SW480 (cell line): ENCODE measurements at places on chromosomes 6 and 20.

GRCh38 chr20:20897145-20897544 is 184.7 kb upstream of the RALGAPA2 start:
- DNase-seq = no peak

DNA sequence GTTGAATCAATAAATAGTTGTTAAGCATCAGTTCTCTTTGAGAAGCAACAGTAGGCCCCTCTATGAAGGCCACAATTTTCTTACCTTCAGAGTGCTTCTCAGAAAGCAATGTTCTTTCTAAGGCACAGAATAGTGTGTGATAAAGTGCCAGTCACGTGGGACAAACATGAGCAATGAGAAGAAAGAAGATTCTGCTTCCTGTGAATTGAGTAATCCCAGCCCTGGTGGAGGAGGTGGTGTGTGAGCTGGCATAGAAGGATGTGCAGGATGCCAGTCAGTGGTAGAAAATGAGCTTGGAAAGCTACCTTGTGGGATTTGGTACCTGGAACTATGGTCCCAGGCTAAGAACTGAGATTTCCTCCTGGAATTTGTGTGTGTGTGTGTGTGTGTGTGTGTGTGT is 21.7 kb downstream of the KIZ start:
- no peak for DNase-seq

- DNase-seq = no peak
Measured at GRCh38 chr6:25844518-25844917, 12.7 kb upstream of the SLC17A1 start.

- no peak for DNase-seq
Measured at GRCh38 chr6:22413681-22414311, 117.0 kb upstream of the PRL start.

- DNase-seq = no peak
Measured at GRCh38 chr6:121187833-121188200, 146.5 kb downstream of the TBC1D32 start.

GRCh38 chr20:50868509-50869495 is 62.4 kb downstream of the ADNP start:
- DNase-seq = no peak

- DNase-seq = no peak
Measured at GRCh38 chr6:12066297-12066696, 54.2 kb downstream of the HIVEP1 start.

GRCh38 chr20:56513161-56514150 is 11.1 kb upstream of the FAM209A start:
- DNase-seq = no peak

- no peak for DNase-seq
Measured at GRCh38 chr20:4962241-4962855, 39.0 kb downstream of the SLC23A2 start.

DNA sequence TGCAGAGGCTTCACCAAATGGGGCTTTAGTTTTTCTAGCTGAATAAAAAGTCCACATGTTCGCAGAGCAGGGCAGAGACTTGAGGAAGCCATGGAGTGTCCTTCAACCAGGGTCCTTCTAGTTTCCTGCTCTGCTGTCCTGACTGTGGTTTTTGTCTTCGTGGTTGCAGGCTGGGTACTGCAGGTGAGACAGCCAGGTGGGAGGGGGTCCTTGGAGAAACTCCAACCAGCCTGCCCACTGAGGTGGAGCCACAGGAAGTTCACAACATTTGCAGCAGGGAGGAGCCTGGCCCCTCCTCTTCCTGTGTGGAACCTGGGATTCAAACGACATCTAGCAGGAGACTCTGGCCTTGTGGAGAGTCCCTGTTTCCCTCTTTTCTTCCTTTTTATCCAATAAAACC is 68.8 kb upstream of the MYLIP start:
- no peak for DNase-seq

GRCh38 chr6:67897998-67898607 is 737.0 kb upstream of the ADGRB3 start:
- no peak for DNase-seq

DNA sequence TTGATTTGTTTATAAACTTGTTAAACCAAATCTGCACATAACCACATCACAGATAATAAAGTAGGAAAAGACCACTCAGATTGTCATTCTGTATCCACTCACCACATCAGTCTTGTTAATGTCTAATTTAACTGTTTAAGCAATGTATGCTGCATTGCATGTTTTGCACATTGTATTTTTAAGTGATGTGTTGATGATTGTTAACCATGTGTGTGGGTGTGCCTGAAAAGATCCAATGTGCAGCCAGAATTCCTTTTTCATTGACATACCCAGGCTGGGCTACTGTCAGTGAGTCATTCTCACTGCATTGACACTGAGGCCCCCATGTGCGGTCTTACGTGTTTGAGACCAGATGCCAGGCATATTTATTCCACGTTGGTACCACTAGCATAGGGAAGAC is 167.3 kb downstream of the TRMT11 start:
- DNase-seq = no peak

DNA sequence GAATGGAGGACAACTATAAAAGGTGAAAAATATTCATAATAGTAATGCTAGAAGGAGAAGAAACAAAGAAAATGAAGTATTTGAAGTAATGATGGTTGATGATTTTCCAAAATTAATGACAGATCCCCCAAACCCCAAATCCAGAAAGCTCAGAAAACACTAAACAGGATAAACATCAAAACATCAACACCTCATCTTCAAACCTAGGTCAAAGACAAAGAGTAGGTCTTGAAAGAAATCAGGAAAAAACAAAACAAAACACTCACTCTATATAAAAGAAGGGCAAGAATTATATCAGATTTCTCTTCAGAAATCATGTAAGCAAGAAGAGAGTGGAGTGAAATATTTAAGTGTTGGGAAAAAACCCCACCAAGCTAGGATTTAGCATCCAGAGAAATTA is 38.7 kb downstream of the RANBP9 start:
- no peak for DNase-seq

DNA sequence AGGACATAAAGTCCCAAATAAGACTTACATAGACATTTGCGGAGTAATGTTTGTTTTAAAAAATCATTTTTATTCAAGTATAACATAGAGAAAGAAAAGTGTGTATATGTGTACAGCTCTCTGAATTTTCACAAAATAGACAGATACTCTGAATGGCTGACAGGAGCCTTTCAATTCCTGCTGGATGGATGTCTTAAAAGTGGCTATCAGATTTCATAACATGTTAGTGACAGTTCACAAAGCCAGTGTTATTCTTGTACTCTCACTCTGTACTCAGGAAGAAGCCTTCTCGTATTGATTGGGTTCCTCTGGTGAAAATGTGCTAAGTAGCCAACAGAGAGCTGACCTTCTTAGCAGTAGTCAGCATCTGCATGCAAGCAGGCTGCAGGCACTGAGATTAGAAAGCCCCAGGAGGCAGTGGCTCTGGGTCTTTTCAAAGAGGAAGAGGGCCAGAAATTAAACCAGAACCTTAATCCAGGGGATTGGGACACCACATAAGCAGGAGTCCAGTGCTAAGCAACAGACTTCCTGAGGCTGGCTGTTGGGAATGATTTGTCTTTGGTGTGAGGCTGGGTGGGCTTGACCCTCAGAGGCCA is 19.7 kb downstream of the SLC17A4 start:
- no peak for DNase-seq

- DNase-seq = no peak
Measured at GRCh38 chr6:32794510-32794909, 22.3 kb downstream of the HLA-DOB start.

DNA sequence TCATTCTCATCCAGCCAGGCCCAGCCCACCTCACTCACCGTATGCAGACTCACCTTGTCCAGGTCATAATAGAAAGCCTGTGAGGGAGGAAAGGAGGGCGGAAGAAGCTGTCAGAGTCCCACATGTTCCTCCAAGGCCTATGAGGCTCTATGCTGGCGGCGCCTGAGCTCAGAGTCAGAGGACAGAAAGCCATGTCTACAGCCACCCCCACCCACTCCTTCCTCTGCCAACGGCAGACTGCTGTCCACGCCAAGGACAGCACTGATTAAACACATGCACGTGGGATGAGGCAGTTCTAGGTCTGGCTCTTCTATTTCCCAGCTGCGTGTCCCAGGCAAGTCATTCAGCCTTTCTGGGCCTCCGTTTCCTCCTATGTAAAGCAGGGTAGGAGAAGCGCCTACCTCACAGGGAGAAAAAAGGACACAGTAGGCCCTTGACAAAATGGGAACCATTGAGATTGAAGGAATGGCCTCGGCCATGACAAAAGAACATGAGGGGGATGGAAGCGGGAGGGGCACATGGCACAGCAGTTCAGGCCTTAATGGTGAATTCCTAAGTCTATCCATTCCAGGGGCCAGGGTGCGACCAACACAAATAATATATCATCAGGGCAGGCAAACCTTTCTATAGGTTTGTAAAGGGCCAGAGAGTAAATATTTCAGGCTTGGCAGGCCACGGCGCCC is 80.1 kb downstream of the RIPOR3 start:
- DNase-seq = no peak

DNA sequence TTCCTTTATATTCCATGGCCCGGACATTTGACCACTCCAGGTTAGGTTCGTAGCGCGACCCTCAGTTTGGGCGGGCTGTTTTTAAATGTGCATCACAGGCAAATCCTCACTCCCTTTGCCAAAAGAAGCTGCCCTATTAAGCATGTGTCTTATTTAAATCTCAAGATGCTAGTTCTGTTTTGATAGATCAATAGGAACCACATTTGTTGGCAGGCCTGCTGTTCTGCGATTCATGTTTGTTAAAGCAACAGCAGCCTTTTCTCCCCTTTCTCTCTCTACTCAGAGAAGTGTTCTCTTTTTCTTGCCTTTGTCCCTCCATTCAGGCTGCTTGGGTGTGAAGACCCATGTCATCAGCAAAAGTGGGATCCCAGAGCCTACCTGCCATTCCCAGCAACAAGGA is 212.0 kb upstream of the SSTR4 start:
- no peak for DNase-seq

GRCh38 chr6:52594221-52594620 is 17.4 kb upstream of the TRAM2 start:
- no peak for DNase-seq

GRCh38 chr6:33144373-33144772 is 47.9 kb downstream of the COL11A2 start:
- peak; percentile 44 for DNase-seq

DNA sequence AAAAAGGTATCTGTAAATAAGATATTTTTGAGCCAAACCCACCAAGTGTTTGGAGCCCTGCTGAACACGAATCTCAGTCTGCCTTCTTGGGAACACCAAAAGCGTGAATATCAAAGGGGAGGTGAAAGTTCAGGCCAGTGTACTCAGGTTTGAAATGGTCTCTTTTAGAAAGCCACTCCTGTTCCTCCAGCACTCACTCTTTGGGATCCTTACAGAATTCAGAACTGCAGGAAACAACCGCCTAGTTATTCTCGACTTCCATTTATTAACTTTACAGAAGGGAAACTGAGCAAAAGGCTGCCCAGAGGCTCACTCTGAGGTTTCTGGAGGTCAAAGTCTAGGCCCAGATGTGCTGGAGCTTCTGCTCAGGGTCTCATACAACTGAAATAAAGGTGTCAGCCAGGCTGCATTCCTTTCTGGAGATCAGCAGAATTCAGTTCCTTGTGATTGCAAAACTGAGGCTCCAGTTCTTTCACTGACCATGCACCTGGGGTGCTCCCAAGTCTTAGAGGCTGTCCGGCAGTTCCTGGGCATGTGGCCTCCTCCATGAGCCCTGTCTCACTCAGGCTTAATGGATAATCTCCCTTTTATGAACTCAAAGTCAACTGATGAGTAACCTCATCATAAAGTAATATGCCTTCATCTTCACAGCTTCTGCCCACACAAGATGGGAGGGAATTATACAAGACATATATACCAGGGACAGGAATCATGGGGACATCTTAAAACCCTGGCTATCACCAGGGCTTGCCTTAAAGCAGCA is 65.5 kb upstream of the TNFAIP3 start:
- DNase-seq = no peak

DNA sequence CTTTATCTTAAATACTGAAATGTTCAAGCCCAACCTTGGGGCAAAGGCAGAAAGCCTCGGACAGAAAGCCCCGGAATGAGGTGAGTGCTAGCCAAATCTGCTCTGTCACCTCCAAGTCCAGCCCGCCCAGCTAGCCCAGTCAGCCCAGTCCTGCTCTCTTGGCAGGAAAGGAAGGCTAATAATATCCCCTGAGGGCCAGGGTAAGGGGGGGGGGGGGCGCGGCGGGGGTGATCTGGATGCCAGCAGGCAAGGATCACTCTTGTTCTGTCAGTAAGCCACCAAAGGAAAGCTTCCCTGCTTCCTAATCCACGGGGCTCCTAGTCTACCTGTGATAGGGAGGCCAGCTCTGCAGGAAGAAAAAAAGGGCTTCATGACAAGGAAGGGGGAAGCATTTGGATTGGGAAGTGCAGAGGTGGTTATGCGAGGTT is 1.1 kb downstream of the NDRG3 start:
- DNase-seq = peak; percentile 59

DNA sequence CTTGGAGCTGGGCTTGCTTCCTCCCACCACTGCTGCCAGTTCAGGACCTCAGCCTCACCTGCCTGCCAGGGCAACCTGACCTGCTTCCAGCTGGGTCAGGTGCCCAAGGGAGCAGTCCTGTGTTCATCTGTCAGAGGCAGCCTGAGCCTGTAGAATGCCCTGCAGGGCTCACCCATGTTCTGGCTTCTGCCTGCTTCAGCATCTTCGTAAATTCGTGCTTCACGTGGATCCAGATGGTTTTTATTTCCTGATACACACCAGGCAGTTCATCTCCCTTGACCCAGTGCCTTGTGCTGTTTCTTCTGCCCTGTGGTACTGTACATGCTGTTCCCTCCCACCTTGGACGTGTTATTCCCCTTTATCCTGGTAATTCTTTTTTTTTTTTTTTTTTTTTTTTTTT is 50.2 kb downstream of the ARID1B start:
- DNase-seq = no peak
